ENCODE measurements at places on chromosomes 11 and 22. TPM values are rescaled to one million over a fixed set of nuclear protein-coding genes. Genes with fewer than 3 reads are reported as not detected.

The LRP4 gene
- total RNA-seq = 22.5 TPM

- DNase-seq = no peak
These were observed 77.2 kb downstream of the MORC2 start for GRCh38 chr22:30891443-30891755.

DNA sequence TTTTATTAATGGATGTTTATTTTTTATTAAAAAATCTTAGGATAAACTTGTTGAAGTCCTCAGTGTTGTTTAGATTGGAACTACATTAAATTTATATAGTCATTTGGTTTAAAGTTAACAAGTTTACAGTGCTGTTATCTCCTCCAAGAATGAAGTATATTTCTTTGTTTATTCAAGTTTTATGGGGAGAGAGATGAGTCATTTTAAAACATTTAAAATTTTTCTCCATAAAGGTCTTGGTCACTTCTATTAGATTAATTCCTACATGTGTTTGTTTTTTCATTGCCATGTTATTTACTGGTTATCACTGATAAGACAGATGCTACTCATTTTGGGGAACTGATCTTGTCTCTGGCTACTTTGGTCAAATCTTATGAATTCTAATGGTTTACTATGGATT lies 429.6 kb downstream of the METTL15 start:
- DNase-seq = no peak

DNA sequence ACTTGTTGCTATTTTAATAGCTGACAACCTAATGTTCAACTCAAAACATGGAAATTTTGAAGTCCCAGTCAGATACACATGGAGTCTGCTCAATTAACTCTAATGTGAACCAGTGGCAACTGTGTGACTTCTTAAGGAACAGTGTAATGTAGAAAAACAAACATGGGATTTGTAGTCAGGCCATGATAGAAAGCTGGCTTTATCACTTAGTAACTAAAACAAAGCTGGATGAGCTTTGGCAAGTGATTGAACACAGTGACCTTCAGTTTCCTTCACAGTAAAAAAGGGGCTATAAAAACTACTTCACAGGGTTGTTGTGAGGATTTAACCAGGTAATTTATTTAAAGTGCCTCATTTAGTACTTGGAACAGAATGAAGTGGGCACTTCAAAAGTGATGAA lies 62.6 kb downstream of the PRCP start:
- DNase-seq = no peak

- no peak for DNase-seq
These were observed 52.5 kb upstream of the SUSD2 start for GRCh38 chr22:24128631-24129262.

The HEPACAM gene
- total RNA-seq = 0.83 TPM

DNA sequence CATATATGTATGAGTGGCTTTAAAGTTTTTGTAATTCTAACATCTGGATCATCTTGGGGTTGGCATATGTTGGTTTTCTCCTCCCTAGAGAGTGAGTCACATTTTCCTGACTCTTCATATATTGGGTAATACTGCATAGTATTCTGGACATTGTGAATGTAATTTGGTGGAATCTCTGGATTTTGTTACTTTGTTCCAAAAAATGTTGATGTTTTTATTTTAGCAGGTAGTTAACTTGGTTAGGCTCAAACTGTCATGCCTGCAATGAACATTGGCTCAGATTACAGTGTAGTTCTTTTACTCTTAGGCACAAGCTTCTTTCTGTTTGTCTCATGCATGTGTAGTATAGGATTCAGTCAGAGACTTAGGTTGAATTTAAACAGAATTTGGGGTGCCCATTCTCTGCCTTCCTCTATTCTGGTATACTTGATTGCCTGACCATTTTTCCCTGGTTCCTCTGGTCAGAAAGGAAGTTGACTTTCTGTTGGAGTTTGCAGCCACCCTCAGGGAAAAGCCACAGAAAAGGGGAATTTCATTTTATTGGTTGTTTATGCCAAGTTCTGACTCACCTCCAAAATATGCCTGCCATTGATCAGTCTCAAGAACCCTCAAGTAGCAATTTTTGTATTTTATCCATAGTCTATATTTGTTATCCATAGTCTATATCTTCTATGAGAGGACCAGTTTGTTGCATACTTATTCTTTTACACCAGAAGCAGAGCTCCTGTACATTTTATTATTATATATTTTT lies 151.7 kb downstream of the UVRAG start:
- DNase-seq = no peak

The FOLR1 gene
- total RNA-seq = not detected

DNA sequence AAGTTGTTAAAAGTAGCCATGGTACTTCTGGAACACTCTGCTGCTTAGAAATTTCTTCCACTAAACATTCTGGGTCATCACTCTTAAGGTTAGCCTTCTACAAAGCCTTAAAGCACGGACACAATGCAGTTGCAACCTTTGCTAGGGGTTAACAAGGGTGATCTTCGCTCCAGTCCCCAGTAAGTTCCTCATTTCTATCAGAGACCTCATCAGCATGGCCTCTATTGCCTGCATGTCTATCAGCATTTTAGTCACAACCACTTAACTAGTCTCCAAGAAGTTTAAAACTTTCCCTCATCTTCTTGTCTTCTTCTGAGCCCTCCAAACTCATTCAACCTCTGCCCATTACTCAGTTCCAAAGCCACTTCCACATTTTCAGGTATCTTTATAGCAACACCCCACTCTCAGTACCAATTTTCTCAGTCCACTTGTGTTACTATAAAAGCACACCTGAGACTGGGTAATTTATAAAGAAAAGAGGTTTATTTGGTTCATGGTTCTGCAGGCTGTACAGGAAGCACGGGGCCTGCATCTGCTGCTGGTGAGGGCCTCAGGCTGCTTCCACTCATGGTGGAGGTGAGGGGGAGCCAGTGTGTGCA lies 48.7 kb upstream of the TH start:
- DNase-seq = no peak

- DNase-seq = no peak
These were observed 2.9 kb upstream of the SERPINH1 start for GRCh38 chr11:75558939-75559843.

DNA sequence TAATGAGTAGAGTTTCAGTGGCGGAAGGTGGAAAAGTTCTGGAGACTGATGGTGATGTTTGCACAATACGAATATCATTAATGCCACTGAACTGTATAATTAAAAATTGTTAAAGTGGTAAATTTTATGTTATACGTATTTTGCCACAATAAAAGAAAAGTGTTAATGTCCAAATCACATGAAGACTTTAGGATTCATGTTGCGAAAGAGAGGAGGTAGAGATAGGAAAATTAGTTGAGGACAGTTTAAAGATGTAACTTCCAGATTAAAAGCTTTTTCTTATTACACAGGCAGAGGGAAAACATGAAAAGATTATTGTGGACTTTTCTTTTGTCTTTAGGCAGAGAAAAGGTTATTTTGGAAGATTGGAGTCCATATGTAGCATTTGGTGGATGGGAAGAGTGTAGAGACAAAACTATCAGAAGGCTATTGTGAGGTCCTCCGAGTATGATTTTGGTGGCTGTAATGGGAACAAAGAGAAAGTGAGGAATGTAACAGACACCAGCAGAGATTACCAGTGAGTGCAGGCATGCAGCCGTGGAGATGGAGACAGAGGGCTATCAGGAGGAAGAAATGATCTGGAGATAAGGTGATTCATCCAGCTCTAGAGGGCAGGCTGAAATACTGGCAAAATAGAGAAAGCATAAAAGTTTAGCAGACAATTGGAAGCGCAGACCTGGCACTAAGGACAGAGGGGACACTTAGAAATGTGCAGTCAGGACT lies 12.5 kb downstream of the VPS26B start:
- DNase-seq = no peak

The CHEK1 gene
- 0.89 TPM for total RNA-seq

DNA sequence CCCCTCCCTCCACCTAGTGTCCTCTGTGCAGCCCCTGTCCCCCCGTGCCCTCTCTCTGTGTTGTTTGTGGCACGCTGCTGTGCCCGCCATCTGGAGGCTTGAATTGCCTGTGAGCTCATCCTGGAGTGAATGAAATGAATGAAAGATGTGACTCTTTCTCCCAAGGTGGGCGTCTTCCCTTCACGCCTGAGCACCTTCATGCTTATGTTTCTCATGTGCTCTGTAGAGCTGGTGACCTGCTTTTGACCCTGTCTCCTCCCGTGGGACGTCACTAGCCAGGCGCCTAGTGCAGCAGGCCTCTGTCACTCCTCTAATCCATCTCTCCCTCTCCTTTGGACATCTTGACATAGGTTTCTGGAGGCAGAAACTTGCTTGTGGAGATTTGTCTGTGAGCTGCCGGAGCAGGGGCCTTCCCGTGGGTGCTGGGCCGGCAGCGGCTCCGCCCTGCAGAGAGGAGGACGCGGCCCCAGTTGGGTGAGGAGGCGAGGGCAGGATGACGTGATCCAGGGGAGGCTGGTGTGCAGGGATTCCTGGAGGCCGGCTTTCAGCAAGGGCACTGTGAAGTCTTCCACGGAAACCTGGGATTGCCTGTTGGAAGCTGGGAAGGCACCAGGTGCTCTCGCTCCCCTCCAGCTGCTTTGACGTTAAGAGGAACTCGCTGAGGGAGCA lies 40.6 kb downstream of the MUC6 start:
- no peak for DNase-seq

Measured in right atrium auricular region (tissue), 2 donors.